ENCODE measurements at places on chromosomes 2 and 18.
A peak's percentile ranks its signal among the peaks of the same experiment; 100 is the strongest.

- DNase-seq, result no peak
Observed at GRCh38 chr2:31197166-31197565, 20.1 kb downstream of the CAPN14 start.

DNA sequence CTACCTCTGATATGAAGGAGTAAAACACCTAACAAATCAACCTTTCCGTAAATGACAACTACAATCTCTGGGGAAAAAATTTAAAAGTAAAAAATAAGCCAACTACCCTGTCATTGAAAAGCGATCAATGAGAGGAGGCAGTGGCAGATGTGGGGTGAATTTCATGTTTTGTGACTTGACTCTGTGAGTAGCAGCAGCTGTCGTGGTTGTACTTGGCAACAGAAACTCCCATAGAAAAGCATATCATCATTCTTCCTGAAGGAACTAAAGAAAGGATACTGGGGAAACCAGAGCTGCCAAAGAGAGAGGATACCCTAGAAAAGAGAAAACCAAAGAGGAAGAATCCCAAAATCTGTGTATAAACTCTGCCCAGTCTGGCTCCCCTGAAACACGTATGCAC lies 236.4 kb downstream of the TNS1 start:
- no peak for DNase-seq

DNA sequence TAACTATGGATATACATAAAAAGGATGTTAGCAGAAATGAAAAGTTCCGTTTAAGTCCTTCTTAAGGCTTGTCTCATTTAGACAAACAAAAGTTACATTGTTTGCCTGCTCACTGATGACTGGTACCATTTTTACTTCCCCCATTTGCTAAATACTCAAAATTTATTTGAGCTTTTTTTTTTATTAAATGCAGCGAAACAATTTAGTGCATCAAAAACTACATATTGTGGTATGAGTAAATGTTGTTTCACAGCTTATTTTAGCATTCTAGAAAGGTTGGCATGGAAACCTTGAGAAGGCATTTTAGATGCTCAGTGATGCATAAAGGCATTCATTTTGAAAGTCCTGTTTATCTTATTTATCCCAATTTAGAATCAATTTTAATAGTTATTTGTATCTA lies 100.0 kb downstream of the MAP2 start:
- no peak for DNase-seq

DNA sequence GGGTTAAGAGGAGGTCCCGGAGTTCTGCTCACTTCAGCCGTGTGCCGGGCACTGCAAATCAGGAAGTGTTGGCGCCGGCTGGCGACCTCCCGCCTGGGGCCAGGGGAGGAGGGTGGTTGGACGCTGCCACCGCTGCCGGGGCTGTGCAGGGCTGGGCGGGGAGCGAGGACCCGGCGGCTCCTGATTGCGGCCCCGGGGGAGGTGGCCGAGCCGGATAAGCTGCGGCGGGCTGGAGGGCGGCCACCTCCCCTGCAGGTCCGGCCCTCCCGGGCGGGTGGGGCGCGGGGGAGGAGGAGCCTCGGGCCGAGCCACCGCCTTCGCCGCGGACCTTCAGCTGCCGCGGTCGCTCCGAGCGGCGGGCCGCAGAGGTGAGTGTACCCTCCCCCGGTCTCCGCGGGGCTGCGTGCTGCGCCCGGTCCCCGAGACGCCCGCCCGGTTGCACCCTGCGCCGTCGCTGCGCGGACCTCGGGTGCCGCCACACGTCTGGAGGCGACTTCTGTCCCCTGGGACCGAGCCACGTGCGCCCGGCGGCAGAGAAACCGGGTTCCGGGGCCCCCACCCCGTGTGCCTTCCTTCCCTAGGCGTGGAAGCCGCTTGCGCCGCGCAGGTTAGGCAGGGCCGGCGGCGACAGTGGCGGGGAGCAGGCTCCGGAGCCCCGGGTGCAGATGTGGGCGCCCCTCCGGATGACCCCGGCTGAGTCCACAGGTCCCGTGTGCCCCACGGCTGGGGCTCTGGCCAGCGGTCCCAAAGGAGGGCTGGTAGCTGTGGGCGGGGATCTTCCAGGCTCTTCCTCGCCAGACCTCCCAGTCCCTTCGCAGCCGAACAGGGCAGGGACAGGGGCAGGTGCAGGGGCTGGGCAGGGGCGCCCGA lies at the start of gene STEAP3:
STEAP3 (plus strand) TSS at position 314 of the 870 bp plus-strand sequence. CDS start 7,179 bp downstream, outside the sequence.
- peak; percentile 68 for DNase-seq

GRCh38 chr18:49949951-49950395 lies 136.6 kb upstream of the ACAA2 start:
- DNase-seq, result no peak

GRCh38 chr2:64426183-64426952 lies 27.6 kb upstream of the LGALSL start:
- DNase-seq, result no peak

- no peak for DNase-seq
Observed at GRCh38 chr2:52336951-52337350, 1305.0 kb upstream of the NRXN1 start.

- no peak for DNase-seq
Observed at GRCh38 chr2:23286758-23287704, 97.9 kb upstream of the KLHL29 start.

DNA sequence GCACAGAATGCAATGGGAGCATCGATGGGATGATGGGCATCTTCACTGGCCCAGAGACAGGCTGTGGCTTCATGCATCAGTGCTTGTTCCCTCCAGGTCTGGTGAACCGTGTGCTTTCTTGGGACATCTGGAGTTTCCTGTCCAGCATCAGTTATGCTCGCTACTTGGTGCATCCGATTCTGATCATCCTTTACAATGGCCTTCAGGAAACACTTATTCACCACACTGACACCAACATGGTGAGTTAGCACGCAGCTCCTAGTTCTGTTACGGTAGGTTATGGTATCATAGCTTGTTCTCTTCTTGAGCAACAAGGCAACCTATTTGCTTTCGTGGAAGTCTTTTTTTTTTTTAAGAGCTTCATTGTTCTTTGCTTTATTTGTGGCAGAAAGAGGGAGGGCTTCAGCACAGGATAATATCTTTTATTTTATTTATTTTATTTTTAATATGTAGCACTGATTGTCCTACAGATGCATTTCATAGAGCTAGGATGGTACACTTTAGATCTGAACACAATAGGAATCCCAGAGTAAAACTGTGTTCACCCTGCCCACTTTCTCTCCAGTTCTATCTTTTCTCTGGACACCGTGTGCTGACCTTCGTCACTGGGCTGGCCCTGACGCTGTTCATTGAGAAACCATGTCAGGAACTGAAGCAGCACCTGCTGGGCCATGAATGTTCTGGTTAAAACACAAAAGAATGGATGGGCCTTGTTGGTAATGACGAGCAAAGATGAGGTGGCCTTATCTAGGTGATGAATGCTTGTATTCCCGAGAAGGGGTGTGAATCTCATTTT lies 71.2 kb upstream of the SEC11C start:
- DNase-seq, result no peak

DNA sequence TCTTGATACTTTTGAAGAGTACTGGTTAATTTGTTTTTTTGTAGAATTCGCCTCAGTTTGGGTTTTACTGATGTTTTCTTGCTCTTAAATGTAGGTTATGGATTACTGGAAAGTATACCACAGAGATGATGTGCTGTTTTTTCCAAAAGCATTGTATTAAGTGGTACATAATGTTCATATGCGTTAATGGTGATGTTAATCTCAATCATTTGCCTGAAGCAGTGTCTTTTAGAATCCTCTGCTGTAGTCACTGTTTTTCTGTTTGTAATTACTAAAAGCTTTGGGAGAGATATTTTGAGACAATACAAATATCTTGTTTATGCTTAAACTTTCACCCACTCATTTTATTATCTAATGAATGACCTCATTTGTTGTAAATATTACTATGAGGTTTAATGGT lies 163.4 kb upstream of the LRP1B start:
- no peak for DNase-seq

DNA sequence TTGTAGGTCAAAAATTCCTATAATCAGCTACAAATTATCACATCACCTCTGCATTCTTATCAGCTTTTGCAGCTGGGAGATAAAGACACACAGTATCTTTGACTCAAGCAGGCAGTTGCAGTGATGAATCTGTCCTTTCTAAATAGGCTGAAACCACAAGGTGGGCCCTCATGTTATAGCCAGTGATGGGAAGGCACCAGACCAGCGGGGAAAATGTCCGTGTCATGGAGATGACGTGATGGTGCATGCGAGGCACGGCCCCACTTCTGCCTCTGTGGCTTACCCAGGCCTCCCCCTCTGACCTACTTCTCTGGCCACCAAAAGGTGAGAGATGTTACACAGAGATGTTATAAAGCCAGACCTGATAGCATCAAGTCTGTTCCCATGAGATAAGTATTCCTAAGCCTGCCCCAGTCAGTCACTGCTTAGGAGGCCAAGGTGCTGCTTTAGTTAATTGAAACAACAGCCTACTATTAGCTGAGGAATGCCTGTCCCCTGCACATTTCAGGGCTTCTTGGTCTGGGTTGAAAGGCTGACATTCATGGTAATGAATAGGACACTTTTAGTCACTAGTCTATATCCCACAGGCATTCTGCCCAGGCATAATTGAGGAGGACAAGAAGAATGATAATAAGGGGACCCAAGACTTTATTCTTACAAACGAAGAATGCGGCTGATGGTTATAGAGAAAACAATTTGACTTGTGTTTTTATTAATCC lies 327.9 kb downstream of the LPIN1 start:
- DNase-seq, result no peak

DNA sequence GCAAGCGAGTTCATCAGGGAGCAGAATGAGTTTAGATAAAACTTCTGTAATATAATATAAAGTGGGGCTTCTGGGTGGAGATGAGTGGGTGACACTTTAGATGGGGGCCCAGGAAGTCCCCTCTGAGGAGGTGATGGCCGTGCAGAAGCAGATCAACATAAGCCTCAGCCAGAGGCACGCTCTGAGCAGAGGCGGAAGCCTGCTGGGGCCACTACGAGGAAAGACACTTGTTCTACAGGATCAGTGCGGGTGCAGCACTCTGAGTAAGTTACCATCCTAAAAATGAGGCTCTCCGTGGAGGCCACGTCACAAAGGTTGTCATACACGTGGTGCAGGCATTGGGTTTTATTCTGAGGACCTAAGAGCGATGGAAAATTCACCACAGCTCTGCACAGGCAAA lies 22.3 kb downstream of the TMEM18 start:
- no peak for DNase-seq

- DNase-seq, result no peak
Observed at GRCh38 chr2:153294199-153294786, 184.3 kb downstream of the RPRM start.

GRCh38 chr2:96801005-96801785 lies 14.9 kb upstream of the CNNM3 start:
- peak; percentile 70 for DNase-seq

DNA sequence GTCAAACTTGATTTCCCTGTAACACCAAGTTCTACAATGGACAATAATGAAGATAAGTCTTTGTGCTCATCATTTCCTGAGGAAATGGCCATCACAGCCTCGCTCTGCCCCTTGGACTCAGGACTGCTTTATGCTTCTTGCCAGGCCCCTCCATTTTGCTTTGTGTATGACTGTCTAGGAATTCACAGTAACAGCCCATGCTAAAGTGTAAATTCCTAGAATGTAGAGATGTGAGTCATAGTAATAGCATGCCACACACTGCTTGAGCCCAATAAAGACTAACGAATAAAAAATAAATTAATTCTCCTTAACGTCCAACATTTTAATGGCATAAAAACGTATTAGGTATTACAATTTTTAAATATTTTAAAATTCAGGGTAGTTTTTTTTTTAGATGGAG lies 226.5 kb downstream of the PID1 start:
- DNase-seq, result no peak

DNA sequence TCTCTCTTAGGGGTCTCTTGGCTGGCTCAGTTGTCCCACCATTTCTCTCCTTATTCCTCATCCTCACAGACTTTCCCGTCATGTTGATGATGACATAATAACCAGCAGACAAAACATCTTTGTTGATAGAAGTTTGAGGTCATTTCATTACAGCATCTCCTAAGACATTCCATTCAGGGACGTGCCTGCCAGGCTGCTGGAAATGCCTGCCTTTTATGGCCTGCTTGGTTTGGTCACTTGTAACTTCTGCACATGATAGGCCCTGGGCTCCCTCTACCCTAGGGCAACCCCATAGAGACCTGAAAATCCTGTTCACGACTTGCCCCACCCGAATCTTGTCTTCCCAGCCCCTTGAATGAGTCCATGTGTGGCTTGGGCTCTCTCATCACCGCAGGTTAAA lies 81.7 kb downstream of the SDC1 start:
- DNase-seq, result no peak

GRCh38 chr18:25279961-25280360 lies 72.0 kb downstream of the ZNF521 start:
- no peak for DNase-seq

DNA sequence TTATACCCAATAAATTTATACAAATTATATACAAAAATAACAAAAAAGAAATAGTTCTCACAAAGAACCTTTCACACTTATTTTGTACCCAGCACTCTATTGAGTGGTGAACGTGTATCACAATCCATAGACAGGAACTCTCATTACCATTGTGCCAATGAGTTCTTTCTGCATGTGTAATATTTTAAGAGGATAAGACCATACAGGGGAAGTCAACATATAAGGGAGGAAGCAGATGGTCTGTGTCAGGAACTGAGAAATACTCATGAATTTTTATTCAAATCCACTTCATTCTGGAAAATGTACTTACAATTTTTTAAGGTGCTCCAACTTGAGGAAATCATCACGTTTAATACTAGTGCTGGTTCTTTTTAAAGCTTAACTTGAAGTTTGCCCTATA lies 27.1 kb upstream of the ELOA2 start:
- no peak for DNase-seq

DNA sequence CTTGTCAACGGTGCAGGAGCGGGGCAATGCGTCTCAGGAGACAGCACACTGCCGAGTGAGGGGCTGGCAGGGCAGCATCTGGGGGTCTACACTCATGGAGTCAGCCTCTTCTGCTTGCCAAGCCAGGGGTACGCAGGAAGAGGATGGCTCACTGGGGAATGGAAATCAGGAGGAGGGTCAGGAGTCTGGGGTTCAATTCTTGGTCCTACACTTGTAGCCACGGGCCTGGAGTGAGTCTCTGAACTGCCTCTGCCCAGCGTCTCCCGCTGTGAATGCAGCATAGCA lies 70.0 kb downstream of the CAPN13 start:
- DNase-seq, result no peak

GRCh38 chr2:239903803-239904202 lies 121.3 kb downstream of the NDUFA10 start:
- DNase-seq, result no peak

DNA sequence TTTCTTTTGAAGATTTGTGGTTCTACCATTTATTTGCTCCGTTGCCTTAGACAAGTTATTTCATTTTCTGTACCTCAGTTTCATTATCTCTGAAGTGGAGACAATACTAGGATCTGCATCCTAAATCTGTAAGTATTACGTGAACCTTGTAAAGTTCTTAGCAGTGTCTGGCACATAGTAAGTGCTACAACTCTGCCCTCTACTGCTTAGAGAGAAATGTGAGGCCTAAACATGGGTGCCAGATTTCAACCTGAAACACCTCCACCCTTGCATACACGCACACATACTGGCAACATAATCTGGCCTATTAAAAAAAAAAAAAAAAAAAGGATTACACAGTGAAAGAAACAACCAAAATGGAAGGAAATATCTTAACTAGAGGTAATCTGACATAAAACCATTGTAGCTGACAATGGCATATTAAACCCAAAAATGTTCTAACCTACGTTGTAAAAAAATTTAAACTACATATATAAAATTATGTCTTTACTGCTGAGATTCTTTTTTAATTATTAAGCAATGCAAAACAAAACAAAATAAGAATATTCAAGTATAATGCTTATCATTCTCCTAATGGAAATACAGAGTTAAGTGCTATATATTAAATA lies 132.6 kb downstream of the MAP2 start:
- no peak for DNase-seq
